Activated CD4-positive, alpha-beta T cell treated with anti-CD3 and anti-CD28 coated beads, Interleukin-10, Interleukin-2, amounts not matched to agents 100 ng/mL and 50 ng/mL, durations not matched to agents 16 hours and 8 hours (primary cell): ENCODE measurements at places on chromosomes 13 and 19.

GRCh38 chr13:97484301-97484700, 50.3 kb downstream of the RAP2A start:
- DNase-seq = no peak

DNA sequence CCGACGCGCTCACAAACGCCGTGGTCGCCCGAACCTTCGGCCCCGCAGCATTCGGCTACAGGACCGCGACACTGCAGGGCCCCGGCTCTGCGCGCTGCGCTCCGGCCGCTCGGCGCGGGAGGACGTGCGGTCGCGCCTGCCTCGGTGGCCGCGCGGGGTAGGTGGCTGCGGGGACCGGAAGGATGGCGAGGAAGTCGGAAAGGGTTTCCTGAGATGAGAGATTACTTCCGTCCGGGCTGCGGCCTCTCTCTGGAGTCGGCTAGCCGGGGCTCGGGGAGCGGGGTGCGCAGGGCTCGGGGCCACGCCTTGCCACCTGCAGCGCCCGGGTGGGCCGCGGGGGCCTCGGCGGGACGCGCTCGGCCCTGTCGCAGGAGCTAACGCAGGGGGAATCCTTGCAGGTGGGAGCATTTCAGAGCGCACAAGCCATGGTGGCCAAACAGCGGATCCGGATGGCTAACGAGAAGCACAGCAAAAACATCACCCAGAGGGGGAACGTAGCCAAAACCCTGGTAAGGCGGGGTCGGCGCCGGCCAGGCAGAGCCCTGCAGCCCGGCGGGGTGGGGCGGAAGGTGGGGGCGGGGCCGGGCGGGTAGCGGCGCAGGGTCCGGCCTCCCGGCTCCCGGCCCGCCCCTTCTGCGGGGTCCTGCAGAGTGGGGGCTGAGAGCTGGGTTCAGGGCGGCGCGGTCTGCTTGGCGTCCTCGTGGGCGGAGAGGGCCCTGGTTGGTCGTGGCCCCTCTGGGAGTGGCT, at the start of gene SERP2:
SERP2 (plus strand) TSS at position 224 of the 747 bp plus-strand sequence; CDS start at position 426, 202 bp downstream.
- peak; percentile 16 for DNase-seq

GRCh38 chr13:80132741-80133601, 208.0 kb downstream of the SPRY2 start:
- no peak for DNase-seq

DNA sequence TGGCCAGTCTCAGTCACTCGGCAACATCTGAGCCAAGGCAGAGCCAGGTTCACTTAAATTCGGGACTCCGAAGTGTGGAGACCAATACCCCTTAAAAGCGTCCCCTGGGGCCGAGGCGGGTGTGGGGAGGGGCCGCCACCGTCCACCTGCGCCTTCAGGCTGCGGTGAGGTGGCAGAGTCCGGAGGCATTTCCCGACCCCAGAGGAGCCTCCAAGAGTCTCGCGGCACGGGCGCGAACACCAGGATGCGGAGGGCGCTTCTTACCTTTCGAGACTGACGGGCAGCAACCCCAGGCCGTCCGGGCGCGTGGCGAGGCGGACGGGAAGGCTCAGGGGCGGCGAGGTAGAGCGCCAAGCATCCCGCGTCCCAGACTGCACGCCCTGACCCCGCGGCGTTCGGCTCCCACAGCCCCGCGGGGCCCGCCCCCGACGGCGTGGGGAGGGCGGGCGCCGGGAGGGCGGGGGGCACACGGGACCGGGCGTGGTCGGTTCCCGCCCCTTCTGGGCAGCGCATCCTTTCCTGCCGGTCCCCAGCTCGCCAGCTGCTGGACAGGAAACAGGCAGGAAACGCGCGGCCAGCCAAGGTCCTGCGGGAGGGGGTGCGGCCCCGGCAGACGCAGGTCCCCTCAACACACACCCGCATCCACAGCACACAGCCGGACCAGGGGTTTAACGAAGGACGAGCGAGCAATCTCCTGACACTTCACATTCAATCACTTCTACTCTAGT, at the start of gene THSD1:
THSD1 (minus strand) TSS at position 406 of the 728 bp plus-strand sequence. CDS start 3,572 bp downstream, outside the sequence.
- peak; percentile 9 for DNase-seq

GRCh38 chr13:50635504-50635903, 208.0 kb downstream of the DLEU7 start:
- DNase-seq = no peak

DNA sequence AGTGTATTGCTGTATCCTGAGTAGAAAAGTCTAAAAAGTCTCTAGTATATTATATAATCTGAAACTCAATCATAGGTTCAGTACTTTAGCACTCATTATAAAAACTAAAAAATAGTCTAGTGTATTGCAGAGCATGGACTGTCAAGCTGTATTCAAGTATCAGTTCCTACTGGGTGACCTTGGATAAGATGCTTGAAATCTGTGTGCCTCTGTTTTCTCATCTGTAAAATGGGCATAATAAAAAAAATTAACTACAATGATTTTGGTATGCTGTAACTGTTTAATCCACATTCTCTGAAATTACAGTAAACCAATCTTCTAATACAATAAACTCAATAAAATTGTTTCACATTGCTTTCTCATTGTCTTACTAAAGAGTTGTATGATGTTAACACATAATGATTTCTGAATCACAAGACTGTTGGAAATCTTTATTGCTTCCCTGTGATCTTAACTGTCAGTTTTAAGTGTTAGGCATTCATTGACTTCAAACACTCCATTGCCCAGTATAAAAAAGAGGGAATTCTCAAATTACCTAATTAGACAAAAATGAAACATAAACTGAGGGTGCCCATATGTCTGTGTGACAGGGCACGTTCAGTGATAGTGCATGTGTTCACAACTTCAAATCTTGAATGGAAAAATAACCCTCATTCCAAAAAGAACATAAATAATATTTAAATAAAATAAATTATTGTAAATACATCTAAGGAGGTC, 2.2 kb downstream of the STARD13 start:
- no peak for DNase-seq

DNA sequence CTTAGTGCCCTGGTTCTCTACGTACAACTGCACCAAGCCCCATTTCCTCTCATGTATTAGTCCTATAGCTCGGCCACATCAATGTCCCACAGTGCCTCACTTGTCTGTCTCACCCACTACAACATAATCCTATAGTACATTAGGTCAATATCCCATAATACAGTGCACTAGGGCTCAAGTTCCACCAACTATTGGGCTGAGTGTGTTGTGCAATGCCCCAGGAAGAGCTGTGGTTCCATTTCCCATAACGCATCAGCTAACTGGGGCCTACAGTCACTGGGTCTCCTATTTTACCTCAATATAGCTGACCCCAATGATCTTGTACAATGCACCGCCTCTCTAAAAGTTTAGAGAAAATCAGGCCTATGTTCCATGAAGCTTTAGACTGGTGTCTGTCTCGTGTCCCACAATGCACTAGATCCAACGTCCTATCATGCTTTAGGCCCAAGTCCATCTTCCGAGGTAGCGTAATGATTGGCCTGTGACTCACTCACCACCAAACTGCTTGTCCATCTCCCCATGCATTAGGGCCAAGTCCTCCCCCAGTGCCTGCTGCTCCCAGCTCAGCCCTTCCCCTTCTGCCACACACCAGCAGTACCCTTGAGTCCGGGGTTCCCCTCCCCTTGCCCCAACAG, 21.8 kb downstream of the TSKS start:
- DNase-seq = no peak

DNA sequence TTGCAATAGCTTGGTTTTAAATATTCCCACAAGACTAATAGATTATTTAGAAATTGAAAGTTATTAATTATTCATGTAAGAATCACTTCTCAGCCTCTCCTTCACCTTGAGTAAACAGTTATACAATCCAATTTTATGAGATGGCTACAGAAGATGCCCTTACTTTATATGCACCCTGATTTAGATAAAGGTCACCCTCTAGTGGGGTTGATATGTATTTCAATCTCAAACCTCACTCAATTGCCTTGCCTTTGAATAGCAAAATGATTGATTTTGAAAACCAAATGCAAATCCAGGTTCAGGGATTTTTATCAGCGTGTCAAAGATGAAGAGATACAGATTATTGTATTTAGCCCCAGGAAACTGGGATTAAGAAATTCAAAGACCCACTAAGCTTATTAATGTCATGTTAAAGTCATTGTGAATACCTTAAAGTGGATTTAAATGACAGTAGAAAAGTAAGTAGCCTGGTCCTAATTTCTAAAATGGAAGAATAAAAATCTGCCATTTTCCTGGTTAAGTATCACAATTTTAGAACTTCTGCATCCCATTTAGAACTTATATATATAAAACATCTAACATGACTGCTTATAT, 305.1 kb downstream of the ITGBL1 start:
- peak; percentile 38 for DNase-seq

DNA sequence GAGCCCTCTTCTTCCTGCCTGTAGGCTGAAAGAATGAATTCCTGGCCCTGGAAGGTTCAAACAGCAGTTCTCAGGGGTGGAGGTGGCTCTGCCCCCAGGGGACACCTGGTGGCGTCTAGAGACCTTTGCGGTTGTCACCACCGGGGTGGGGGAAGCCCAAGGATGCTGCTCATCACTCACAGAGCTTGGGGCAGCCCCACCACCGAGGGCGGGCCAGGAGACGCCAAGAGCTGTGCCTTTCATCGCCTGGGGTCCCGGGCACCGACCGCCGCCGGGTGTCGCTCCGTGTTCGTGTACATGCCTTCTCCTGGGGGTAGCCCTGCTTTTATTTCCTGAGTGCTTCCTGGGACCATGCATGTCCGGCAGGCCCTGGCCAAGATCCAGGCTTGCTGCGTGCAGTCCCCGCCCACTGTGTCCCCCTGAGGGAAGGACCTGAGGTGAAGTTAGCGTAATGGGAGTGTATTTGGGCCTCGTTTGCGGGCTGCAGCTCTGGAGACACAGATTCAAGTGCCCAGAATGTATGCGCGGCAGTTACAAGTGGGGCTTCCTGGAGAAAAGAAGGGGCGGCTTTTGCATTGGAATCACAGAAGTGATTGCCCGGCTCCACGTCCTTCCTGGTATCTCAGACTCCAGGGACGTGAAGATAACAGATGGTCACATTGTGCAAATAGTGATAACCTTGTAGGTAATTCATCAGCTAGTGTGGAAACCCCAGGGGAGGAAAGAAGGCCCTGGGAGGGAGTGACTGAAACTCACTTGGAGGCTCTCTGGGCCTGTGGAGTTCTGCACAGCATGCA, 7.8 kb downstream of the DOT1L start:
- peak; percentile 65 for DNase-seq

GRCh38 chr19:3655402-3656072, 28.9 kb upstream of the CACTIN start:
- DNase-seq = no peak

DNA sequence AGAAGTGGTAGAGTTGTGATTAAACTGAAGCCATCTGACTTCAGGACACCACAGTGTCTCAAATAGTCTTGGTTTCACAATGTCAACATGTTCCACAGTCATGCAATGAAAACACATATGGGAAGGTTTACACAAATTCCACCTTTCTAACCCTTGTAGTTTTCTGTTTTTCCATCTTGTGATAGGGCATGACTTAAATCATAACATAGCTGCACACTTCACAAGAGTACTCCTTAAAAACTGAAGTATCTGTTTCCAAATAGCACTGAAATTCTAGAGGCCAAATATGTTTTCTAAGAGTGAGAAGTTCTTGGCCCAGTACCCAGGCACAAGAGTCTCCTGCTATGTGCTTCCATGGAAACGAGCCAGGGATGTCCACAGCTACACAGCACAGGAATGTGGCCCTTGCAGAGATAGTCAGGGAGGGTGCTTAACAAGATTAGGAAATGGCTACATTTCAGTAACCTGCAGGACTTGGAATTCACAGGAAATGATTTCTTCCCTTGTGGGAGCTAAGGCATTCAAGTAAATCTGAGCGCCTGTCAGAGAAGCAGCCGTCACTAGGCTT, 269.1 kb downstream of the NDFIP2 start:
- DNase-seq = no peak

DNA sequence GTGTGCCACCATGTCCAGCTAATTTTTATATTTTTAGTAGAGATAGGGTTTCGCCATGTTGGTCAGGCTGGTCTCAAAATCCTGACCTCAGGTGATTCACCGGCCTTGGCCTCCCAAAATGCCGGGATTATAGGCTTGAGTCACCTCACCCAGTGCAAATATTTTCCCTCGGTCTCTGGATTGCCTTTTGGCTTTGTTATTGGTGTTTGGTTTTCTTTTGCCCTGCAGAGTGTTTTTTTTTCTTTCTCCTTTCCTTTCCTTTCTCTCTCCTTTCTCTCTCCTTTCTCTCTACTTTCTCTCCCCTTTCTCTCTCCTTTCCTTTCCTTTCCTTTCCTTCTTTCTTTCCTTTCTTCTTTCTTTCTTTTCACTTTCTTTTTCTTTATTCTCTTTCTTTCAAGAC, 33.2 kb downstream of the KDM4B start:
- DNase-seq = no peak

DNA sequence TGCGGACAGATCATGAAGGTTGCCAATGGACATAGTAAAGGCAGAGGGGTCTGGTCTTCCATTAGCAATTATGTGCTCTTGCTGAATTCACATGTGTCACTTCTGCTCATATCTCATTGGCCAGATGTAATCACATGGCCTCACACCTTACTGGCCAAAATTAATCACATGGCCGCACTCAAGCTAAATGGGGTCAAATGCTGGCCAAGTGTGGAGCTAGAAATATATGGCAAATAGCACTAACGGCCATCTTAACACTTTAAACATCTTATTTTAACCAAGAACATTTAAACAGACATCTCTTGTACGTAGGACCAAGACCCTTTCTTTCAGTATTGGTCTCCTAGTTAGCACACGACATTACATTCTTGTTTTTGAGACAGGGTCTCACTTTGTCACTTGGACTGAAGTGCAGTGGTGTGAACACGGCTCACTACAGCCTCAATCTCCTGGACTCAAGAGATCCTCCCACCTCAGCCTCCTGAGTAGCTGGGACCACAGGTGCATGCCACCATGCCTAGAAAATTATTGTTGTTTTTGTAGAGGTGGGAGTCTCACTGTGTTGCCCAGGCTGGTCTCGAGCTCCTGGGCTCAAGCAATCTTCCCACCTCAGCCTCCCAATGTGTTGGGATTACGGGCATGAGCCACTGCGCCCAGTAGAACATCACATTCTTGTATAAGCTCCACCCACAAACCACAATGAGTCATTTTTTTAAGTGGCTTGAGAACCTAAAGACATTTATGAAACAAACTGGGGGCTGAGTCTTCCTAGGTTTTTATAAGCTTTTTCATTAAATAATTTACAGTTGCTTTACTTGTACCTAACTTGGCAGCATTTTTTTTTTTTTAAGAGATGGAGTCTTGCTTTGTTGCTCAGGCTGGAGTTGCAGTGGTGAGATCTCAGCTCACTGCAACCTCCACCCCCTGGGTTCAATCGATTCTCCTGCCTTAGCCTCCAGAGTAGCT, 2.9 kb upstream of the PTOV1 start:
- DNase-seq = peak; percentile 73

GRCh38 chr19:1081301-1082164, 13.6 kb downstream of the POLR2E start:
- no peak for DNase-seq

DNA sequence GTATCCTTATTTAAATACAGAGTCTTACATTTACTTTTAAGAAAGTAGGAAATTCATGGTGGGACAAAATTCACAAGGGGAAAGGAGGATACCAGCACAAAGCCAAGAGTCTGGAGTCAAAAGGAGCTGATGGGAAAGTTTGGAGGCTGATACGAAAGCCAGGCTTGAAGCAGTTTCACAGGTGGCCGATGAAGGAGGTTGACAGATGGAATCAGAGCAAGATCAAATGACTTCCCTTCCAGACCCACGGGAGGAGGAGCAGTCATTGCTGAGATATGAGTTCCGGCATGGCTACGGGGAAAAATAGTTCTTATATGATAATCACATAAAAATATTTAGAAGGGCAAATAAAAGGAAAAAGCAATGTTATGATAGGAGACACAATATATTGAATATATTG, 65.0 kb downstream of the DGKH start:
- no peak for DNase-seq

GRCh38 chr13:114035583-114036531, 62.0 kb upstream of the C13orf46 start:
- DNase-seq = no peak

- DNase-seq = no peak
These were observed 144.9 kb upstream of the ZNF507 start for GRCh38 chr19:32200312-32201038.
